ENCODE measurements at places on chromosomes 12 and 14. TPM values are rescaled to one million over a fixed set of nuclear protein-coding genes. Genes with fewer than 3 reads are reported as not detected.
A peak's percentile ranks its signal among the peaks of the same experiment; 100 is the strongest.

DNA sequence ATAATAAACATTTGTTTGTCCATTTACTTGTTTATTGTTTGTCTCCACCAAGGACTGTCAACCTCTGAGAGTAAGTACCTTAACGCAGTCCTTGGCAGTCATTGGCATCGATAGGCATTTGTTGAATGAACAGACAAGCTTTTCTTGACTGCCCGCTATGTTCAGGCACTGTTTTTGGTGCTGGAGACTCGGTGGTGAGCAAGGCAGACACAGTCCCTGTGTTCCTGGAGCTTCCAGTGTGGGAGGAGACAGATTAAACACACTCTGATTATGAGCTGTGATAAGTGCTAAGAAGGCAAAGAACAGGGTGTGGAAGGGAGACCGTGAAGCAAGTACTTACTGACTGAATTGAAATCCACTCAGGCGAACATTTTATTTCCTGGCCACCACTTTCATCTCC lies 1.2 kb downstream of the ATP6V0A2 start:
- H3K36me3 ChIP-seq = no peaks in the 10 kb centered on the region
- H3K27me3 ChIP-seq = no peaks in the 10 kb centered on the region
- DNase-seq = no peak
- H3K4me1 ChIP-seq = peaks cover 40% of the 10 kb centered on the region

GRCh38 chr12:25384038-25384892 lies 133.5 kb upstream of the KRAS start:
- peak overlapping the region; percentile 100 for H3K27ac ChIP-seq
- H3K4me1 ChIP-seq = peaks cover 12% of the 10 kb centered on the region
- DNase-seq = no peak

GRCh38 chr12:113894697-113895096 lies 71.4 kb downstream of the RBM19 start:
- no peak overlapping the region for H3K4me3 ChIP-seq
- H3K4me1 ChIP-seq = peaks cover 5% of the 10 kb centered on the region
- peaks cover 6% of the 10 kb centered on the region for H3K36me3 ChIP-seq
- DNase-seq = no peak

DNA sequence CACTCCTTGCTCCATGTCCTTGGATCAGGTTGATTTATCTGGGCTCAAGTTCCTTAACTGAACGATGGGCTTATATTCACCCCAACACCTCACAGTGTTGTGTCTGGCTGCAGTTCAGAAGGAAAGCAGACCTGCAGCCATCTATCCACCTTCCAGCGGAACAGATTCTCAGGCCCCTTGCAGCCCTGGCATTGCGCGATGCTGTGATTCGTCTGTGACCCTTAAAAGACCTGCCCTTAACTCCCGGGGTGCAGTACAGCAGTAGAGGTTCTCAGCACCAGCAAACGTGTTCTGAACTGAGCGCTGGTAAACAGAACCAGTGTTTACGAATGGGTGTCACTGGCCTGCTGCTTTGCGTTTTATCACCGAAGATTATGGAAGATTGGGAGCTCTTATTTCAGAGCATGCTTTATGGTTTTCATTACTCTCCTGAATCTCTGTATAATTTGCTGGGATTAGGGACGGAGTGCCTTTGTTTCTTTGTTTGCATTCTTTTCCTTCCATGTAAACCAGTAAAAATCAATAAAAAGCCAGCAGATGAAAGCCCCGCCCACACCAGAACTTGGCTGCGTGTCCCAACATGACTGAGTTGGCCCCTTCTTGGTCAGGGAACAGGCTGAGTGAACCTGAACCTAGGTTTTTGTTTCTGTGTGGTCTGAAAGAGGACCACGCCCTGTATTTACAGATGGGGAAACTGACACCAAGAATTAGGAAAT lies 286.7 kb upstream of the CRY1 start:
- no peak overlapping the region for H3K27ac ChIP-seq
- no peaks in the 10 kb centered on the region for H3K36me3 ChIP-seq
- H3K4me3 ChIP-seq = no peak overlapping the region
- H3K4me1 ChIP-seq = no peaks in the 10 kb centered on the region

DNA sequence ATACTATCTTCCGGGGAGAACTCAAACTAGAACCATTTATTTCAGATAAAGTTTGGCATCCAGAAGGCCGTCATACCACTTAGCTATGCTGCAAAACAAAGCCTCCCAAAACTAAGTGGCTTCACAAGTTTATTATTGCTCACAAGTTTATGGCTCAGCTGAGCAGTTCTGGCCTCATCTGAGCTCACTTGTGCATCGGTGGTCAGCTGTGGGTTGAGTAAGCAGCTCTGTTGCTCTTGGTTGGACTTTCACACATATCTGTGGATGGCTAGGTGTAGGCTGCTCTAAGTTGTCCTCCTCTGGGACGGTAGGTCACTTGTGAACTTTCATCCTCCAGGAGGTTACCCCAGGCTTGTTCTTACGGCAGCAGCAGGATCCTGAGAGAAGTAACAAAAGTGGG lies 162.7 kb downstream of the BTG1 start:
- H3K4me1 ChIP-seq = peaks cover 64% of the 10 kb centered on the region
- H3K36me3 ChIP-seq = no peaks in the 10 kb centered on the region
- H3K27ac ChIP-seq = peak overlapping the region; percentile 5
- H3K4me3 ChIP-seq = no peak overlapping the region

DNA sequence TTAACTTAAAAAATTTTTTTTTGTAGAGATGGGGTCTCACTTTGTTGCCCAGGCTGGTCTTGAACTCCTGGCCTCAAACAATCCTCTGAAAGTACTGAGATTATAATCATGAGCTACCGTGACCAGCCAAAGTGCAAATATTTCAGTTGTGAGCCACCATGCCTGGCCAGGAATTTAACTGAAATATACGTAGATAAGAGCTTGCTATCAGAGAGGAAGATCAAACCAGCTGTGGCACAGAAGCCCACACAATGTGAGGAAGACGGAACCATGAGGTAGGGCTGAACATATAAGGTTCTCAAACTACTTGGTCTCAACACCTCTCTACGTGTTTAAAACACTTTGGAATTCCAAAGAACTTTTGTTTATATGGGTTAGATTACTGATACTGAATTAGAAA lies 29.1 kb downstream of the ATG14 start:
- no peaks in the 10 kb centered on the region for H3K27me3 ChIP-seq
- H3K4me1 ChIP-seq = peaks cover 43% of the 10 kb centered on the region
- no peak for DNase-seq
- peaks cover 63% of the 10 kb centered on the region for H3K36me3 ChIP-seq

DNA sequence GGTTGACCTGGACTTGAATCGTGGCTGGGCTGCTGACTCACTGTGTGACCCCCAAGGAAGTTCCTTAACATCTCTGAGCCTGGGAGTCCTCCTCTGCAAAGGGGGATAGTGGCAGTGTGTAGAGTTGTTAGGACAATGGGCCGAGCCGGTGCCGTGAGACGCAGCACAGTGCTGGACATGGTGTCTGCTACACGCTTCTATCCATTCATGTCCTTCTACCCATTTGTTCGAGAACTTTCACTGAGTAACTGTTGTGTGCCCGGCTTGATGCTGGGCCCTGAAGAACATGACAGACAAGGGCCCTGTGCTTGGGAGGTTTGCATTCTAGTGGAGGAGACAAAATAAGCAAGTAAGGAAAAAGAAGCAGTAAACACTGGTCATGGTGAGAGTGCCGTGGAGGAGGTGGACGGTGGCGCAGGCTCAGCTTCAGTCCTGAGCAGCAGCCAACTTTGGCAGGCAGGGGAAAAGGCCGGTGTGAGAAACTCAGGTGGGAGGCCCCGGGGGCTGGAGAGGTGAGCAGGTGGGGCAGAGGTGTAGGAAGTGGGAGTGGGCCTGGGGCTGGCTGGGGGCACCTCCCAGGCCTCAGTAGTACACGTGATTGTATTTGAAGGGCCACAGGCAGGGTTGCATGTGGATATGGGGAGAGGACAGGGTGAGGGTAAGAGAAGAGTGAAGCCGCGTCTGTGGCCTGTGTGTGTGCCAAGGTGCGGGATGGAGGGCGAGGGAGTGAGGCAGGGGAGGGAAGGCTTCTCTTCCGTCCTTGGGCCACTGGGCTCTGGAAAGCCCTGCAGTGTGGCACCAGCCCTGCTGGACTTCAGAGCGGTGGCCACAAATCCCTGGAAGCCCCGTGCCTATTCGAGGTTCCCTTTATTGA lies 13.8 kb downstream of the VASH1 start:
- peaks cover 63% of the 10 kb centered on the region for H3K4me1 ChIP-seq
- H3K4me3 ChIP-seq = no peak overlapping the region
- peak overlapping the region; percentile 27 for H3K27ac ChIP-seq
- H3K36me3 ChIP-seq = peaks cover 28% of the 10 kb centered on the region

DNA sequence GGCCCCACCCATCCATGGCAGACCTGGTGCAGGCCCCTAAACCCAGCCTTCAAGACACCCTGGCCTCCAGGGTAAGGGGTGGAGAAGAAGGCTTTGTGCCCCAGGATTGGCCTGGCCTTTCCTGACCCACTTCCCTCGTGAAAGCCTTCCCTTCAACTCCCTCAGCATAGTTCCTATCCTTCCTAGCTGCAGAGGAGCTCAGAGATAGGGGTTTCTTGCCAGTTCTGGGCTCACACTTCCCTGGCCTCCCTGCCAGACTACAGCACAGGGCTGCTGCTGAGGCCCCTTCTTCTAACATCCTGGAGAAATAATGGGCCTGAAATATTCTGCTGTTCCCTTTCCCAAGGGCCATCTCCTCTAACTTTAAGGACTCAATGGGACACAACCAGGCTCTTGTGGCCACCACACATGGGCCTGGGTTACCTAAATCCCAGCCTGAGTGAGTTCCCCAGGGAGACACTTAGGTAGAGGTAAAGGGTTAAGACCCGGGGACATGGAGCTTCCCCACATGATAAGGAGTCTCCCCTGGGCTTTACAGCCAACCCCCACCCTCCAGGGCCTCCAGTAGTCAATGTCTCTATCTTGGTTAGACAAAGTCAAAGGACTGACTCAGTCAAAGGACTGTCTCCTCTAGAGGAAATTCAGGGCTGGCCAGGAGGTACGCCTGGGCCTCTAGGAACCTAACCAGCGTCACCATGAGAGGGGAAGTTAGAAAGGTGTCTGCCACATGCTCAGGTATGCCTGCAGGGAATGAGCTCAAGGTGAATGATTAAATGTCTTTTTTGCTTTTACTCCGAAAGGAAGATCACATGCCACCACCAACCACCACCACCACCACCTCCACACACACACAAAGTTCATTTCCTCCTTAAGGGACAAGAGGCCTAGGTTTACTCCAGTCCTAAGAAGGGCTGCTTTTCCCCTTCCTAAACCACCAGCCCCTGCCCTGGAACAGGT lies 7.1 kb downstream of the ZFP36L1 start:
- H3K27me3 ChIP-seq = no peaks in the 10 kb centered on the region
- no peak for DNase-seq
- no peak overlapping the region for H3K4me3 ChIP-seq
- H3K27ac ChIP-seq = peak overlapping the region; percentile 100
- peaks cover 70% of the 10 kb centered on the region for H3K4me1 ChIP-seq

DNA sequence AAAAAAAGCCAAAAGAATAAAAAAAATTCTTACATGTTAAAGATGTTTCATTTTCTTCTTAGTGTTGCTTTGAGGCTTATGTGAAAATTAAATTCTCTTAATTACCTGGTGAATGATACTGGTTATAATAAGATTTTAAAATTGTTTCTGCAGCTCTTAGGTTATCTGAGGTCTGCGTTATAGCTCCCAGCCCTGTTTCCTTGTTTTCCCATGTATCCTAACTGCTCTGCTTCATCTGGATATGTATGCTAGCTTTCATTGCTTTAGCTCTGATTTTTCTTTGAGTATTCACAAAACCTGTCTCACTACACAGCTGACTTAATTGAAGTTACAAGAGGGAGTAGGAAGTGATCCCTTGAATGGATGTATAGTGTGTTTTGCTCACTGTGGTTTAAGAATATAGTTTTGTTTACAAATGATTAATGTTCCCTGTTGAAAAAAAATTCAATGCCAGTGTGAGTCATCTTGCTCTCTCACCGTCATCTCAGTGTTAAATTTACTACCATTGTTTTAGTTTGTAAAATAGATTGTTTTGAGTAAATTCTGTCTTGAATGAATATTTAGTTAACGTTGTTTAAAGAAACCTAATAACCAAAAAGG lies 26.8 kb downstream of the CPSF6 start:
- H3K27ac ChIP-seq = no peak overlapping the region
- H3K36me3 ChIP-seq = peaks cover 54% of the 10 kb centered on the region
- no peaks in the 10 kb centered on the region for H3K27me3 ChIP-seq

DNA sequence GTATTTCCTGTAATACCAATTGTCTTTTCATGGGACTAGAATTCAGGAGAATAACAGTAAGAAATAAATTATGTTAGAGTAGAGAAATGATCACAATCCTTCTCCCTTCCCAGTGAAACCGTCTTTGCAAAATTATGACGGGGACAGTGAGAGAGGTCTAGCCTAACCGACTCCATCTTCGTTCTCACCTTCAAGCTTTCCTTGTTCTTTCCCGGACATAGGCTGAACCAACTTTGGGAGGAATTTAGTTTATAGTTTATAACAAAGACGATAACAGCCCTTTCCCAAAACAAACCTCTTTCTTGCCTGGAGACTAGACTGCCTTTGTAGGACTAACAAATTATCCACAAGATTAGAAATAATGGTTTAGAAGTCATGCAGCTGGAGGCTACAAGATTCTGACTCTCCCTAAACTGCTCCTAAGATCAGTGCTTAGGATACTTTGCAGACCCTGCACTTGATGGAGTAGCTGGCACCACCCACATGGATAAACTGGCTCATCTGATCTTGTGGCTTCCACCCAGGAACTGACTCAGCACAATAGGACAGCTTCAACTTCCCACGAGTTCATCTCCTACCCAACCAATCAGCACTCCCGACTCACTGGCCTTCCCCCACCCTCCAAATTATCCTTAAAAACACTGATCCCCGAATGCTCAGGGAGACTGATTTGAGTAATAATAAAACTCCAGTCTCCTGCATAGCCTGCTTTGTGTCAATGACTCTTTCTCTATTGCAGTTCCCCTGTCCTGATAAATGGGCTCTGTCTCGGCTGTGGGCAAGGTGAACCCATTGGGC lies 521.2 kb upstream of the TBX3 start:
- H3K36me3 ChIP-seq = no peaks in the 10 kb centered on the region
- H3K27me3 ChIP-seq = peaks cover 12% of the 10 kb centered on the region
- no peak for DNase-seq
- H3K4me1 ChIP-seq = no peaks in the 10 kb centered on the region
- no peak overlapping the region for H3K27ac ChIP-seq
- no peak overlapping the region for H3K4me3 ChIP-seq

The ZCCHC8 gene
- 8.4 TPM for total RNA-seq

The RAB15 gene
- 17.1 TPM for total RNA-seq

The MYF6 gene
- total RNA-seq = not detected

The KIF26A gene
- total RNA-seq = 6.5 TPM

The KLRG1 gene
- 6.9 TPM for total RNA-seq

The MYRFL gene
- 0.14 TPM for total RNA-seq

The KSR2 gene
- not detected for total RNA-seq

The PLBD1 gene
- 29.1 TPM for total RNA-seq

Measured in left ventricle myocardium inferior (tissue), 1 donor.